ENCODE measurements at places on chromosomes 6 and 20.
A peak's percentile ranks its signal among the peaks of the same experiment; 100 is the strongest.

DNA sequence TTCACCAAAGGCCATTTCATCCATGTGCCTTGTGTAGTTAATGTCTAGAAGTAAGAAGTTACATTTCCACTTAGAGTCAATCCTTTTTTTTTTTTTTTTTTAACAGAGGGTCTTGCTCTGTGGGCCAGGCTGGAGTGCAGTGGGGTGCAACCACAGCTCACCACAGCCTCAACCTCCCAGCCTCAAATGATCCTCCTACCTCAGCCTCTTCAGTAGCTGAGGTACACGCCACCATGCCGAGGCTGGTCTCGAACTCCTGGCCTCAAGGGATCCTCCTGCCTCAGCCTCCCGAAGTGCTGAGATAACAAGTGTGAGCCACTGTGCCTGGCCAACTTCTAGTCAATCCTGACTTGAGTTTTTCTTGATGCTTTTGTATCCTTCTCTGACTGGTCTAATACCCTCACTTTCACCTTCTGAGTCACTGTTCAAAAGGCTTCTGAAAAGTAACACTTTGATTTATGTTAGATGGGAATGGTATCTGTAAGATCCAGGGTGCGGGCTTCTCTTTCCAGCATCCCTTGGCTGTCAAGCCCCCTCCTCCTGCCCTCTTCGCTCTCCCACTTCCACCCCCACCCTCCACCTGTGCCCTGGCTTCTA lies 22.1 kb downstream of the TRAM2 start:
- no peak for DNase-seq

- DNase-seq = peak; percentile 78
These were observed 130.7 kb upstream of the KCNK16 start for GRCh38 chr6:39453241-39453640.

GRCh38 chr20:21514553-21515251 lies 838 bp upstream of the NKX2-2 start:
- no peak for DNase-seq

DNA sequence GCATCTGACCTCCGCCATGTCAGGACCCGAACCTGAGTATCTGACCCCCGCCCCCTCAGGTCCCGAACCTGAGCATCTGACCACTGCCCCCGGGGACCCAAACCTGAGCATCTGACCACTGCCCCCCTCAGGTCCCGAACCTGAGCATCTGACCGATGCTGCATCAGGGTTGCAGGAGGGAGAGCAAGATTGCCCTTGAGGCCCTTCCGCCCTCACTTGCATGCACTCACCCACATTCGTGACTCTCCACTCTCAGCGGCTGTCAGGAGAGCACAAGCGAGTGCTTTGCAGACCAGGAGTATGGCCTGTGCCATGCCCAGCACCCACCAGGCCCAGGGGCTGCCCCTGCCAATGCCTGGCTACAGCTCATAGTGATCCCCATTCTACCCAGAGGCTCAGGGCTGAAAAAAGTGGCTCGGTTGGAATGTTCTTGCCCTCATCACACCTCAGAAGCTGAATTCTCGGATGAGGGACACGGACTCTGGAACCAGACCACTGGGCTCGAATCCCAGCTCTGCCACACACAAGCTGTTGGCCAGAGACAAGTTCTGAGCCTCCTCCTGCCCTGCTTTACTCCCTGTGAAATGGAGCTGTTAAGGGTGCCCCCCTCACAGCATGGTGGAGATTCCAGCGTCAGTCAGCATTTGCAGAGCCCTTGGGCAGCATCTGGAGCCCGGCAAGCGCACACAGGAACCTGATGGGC lies 82.1 kb downstream of the DLL1 start:
- DNase-seq = no peak

DNA sequence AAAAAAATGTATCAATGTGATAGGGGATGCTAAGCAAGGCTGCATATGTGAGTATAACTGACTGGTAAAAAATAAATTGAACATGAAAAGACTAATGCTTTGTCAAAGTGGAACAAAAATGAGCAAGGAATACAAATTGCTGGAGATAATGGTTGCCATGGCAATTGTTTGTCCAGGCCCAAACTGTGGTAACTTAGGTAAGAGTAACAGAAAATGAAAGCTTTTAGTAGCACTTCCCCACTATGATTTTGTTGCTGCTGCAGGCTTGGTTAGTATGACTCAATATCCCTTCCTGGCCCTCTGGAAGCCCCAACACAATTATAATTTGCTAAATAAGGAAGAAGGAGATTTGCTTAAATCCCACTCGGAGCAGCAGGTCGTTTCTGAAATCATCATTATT lies 577.1 kb downstream of the DOK5 start:
- peak; percentile 6 for DNase-seq

DNA sequence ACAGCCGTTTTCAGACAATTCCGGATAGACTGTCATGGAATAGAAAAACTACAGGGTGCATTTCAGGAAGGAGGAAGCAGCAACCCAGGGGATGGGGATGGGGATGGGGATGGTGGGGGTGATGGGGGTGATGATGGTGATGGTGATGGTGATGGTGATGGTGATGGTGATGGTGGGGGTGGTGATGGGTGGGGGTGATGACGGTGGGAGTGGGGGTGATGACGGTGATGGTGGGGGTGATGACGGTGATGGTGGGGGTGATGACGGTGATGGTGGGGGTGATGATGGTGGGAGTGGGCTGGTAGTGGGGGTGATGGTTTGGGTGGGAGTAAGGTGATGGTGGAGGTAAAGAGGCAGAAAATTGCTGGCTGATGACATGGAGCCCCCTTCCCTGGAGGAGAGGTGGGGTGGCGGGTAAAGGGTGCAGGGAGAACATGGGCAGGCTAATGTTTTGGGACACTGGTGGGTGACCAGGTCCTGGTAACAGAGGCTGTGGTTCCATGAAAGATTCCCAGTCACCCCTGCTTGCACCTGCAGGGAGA lies 17.5 kb downstream of the LAMA5 start:
- no peak for DNase-seq

DNA sequence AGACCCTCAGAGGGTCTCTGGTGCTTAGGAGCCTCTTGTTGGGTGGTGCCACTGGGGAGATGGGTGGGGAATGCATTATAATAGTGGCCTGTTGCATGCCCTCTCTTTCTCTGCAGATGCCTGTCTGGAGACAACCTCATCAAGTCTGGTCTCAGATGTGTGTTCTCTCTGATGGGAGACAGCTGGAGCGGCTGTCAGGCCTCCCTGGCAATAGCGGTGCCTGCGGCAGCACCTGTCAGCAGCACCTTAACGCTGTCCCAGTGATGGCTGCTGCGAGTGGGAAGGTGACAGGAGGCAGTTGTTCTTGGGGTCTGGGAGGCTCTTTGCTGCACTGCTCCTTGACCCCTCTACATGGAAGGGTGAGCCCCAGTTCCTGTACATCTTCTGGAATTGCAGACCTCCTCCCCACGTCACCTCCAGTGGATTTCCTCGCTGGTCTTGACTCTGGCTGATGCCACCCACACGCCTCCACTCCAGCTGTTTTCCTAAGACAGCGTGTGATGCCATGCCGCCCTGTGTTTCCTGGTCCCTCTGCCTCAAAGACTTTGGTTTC lies 63.3 kb upstream of the BLCAP start:
- DNase-seq = no peak

GRCh38 chr6:112780498-112781096 lies 433.5 kb downstream of the RFPL4B start:
- peak; percentile 75 for DNase-seq

All from kidney tubule cell (primary cell).